NCI-H446 (cell line): ENCODE measurements at places on chromosomes 7 and 10.

- no peak for DNase-seq
Observed at GRCh38 chr10:61359452-61359851, 93.7 kb downstream of the TMEM26 start.

DNA sequence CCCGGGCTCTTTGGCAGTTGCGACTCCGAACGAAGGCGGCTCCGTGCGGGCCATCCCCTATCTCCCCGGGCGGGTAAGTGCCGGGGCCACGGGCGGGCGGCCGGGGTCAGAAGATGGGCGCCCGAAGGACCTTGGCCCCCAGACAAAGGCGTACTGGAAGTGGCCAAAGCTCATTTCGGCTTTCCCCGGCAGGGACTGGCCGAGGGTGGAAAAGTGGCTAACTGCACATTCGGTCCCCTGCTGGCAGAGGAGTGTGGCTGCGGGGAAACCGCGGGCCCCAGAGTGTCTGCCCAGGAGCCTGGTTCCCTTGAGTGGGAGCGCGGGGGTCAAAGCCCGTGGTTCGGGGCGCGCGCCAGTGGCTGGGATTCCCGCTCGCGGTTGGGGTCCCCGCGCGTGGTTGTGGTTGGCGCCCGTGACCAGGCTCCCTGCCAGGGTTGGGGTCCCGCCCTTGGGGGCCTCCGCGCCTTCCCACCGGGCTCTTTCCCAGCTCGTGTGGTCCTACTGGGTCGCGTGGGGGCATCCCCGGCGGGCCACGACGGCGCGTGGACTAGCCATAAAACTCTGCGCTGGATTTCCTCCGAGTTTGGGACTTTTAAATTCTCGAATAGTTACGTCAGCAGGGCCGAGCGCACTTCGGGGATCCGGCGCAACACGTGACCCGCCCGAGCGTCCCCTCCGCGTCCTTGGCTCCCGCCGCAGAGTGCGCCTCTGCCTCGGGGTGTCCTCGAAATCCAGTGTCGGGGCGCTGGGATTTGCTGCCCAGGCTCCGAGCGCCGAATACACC, 124.4 kb downstream of the TACC2 start:
- peak; percentile 24 for DNase-seq

DNA sequence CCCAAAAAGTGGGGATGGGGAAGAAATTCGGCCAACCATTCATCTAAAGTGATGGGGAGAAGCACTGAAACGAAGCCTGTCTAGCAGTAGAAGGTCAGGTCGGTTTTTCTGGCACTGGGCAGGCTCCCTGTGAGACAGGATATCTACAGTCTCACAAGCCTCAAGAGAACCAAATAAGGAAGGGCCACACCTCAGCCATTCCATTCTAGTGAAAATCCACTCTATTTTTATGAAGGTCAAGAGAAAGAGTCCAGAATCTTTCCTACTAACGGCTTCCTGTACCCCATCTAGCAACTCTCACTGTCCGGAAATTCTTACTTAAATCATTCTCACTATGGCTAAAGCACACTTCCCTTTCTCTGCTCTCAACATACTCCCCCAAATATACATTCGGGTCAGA, 267.1 kb downstream of the PRPF18 start:
- DNase-seq: no peak

GRCh38 chr10:36526033-36526432, 599.4 kb upstream of the ANKRD30A start:
- no peak for DNase-seq

DNA sequence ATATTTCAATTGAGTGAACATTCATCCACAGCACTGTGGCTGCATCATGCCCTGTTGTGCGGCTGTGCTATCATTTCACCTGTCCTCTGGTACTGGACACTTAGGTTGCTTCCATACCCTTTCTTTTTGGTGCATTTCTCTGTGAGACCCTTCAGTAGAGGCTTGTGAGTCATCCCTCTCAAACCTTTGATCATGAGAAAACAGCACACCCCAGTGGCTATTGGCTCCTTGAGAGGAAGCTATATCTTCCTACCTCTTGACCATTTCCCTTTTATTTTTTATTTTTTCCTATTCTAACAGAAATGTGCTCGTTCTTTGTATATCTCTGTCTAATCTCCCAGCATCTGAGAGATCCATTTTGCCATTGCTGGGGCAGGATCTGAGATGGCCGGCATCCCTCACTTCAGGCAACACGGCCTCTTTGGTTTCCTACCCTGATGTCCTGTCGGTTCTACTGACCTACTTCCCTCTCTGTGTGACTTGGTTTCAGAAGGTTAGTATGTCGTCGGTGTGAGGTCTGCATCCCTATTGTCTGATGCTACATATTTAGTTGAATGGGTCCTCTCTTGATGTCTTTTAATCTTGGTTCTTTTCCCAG, 23.8 kb upstream of the PIK3AP1 start:
- DNase-seq: peak; percentile 1
